ENCODE measurements at places on chromosomes 11 and 22.

DNA sequence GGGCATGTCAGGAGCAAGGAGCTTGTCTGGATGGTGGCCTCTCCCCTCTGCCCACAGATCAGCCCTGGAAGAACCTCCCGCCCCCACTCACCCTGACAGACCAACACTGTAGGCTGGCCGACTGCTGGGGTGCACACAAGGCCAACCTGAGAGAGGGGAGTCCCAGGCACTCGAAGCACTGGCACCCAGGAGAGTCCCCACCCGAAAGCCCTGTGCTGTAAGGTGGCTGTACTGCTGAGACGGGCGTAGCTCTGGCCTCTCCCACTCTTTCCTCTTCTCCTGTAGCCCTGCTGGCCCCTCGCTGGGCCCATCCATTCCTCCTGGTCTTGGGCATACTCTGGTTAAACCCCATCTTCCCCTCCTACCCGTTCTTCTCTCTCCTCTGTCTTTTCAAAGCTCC lies 39.7 kb downstream of the MYO7A start:
- no peak for DNase-seq

DNA sequence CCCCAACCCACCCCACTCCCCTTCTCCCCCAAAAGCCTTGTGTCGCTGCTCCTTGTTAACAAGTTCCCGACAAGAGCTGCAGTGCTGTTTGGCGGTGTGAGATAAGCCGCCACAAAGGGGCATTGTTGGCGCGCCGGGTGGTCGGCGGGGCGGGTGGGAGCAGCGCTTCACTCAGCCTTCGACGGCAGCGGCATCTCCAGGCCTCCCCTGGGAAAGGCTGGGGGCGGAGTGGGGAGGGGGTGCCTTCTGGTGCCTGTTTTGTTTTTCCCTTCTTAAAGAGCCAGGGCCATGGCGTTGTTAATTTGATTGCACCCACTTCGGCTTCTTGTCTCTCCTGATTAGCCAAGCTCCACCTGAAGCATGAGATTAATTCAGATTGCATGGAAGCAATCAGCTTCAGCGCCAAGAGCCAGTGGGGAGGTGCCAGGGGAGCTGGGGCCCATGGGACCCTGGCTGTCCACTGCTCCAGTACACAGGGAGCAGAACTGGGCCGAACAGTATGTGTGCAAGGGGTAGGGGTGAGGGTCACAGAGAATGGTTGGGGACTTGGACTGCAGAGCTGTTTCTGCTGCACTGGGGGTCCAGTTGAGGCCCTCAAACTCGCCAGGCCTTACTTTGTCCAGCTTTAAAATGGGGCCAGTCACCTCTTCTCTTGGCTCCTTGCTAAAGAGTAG lies 165.1 kb downstream of the CEP164 start:
- no peak for DNase-seq

- no peak for DNase-seq
Observed at GRCh38 chr22:27784120-27784475, 17.5 kb downstream of the MN1 start.

DNA sequence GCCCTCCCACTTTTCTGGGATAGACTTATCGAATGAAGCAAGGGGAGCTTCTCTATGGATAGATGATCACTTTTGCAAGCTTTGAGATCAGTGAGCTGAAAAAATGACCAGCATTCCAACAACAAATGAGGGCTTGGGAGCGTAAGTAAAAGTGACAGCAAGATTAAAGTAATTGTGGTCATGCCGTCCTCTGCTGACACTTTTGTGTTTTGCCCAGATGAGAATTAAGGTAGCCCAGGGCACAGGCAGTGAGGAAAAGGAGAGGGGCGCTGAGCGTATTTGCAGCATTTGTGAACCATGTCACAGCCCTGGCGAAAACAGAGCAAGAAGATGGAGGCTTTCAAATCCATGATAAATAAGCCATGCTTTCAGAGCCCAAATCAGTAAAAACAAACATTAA lies 24.6 kb upstream of the TMA7B start:
- no peak for DNase-seq

- no peak for DNase-seq
Observed at GRCh38 chr11:75262961-75263852, 22.6 kb downstream of the TPBGL start.

DNA sequence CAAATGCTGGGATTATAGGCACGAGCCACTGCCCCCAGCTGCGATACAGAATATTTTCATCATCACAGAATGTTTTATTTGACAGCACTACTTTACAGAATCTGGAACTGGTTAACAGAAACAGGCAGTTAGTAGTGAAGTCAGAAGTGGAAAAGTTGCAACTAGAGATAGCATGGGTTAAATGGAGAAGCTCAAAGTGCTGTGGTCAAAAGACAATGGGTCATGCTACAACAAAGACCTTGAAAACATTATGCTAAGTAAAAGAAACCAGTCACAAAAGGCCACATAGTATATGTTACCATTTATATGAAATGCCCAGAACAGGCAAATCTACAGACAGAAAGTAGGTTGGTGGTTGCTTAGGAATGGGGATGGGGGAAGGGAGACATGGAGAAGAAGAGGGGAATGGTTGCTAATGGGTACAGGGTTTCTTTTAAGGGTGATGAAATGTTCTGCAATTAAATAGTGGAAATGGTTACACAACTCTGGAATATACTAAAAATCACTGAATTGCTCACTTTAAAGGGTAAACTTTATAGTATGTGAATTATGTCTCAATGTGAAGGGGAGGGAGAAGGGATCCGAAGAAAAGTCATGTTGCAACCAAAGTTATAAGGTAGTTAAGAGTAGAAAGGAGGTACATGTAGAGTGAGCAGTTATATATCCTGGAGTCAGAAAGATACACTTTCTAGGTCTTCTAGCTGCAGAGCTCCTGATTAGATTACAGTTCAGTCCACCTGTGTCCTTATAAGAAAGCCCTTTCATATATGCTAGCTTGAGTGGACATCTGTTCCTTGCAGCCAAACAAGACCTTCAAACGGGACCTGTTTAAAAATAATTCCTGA lies 46.3 kb upstream of the RAPSN start:
- no peak for DNase-seq

DNA sequence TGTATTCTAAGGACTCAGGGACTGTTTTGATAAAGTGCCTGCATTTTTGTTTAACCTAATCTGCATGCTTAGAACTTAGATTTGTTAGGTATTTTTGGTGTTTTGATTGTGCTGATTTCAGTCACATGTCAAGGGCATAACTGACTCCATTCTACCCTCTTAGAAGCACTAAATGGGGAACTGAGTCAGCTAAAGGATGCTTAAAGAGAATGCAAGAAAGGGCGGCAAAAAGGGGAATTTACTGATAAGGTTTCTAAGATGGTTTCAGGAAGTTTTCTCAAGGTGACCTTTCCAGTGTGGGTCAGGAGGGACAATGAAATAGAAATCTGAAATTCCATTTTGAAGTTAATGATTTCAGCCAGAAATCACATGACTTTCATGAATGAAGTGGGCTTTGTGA lies 43.0 kb downstream of the MMP20 start:
- DNase-seq = no peak

DNA sequence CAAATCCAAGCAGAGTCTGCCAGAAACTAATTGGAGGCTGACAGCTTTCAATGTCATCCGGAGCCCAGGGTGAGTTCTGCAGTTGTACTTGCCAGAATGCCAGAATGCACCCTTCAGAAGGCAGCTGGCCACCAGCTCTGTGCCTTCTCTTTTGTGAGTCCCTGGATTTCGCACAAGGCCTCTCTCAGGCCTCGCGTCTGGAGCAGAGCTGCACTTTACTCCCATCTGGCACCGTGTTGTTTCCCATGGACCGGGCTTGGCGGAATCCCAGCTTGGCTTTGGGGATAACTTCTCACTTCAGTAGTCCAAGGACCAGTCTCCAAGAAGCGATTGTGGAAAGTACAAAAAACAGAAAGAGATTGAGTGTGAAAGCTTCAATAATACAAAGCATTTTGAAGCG lies 451.3 kb upstream of the KIRREL3 start:
- DNase-seq = no peak

- no peak for DNase-seq
Observed at GRCh38 chr22:46574993-46575910, 37.8 kb upstream of the CELSR1 start.

GRCh38 chr11:83477772-83478171 lies 191.6 kb upstream of the CCDC90B start:
- DNase-seq = no peak

DNA sequence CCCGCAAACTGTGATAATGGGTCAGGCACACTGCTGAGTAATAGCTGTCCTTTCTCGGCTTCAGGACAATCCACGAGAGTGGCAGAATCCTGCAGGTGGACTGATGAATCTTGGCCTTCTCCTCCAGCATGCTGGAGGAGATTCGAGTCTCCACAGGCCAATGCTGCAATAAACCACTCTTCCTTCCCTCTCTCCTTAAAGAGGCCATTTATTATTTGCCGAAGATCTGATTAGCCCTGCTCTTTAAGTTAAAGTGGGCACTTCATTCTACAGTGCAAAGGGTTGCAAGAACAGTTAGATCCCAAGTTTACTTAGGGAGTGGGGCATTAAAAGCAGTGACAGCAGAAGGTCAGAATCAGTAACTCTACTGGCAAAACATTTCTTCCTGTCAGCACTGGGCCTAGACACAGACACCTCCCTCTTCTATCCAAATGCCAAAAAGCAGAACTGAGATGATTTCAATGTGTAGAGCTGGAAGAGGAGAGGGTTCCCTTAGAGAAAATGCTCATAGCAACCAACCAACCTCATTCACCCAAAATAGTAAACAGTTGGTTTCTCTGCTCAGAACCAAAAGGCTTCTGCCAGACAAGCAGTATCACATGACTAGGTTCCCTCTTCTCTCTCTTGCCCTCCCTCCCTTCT lies 121.7 kb downstream of the SGSM3 start:
- no peak for DNase-seq

DNA sequence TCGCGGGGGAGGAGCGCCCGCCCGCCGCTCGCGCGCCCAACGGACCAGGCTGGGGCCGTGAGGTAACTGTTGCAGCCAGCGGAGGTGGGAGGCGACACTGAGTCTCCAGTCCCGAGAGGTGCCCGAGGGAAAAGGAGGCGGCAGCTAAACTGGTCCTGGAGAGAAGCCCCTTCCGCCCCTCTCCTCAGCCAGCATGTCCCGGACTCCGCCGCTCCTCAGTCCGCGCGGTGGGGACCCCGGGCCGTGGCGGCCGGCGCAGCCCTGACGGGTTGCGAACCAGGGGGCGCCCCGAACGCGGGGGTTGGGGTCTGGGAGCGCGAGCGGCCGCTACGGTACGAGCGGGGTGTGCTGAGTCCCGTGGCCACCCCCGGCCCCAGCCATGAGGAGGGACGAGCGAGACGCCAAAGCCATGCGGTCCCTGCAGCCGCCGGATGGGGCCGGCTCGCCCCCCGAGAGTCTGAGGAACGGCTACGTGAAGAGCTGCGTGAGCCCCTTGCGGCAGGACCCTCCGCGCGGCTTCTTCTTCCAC lies at the start of gene PDE3B:
Gene PDE3B, plus strand, starts transcription at position 108 of the 529 bp plus-strand sequence. Its CDS starts 272 bp downstream, at position 380.
- peak; percentile 63 for DNase-seq

DNA sequence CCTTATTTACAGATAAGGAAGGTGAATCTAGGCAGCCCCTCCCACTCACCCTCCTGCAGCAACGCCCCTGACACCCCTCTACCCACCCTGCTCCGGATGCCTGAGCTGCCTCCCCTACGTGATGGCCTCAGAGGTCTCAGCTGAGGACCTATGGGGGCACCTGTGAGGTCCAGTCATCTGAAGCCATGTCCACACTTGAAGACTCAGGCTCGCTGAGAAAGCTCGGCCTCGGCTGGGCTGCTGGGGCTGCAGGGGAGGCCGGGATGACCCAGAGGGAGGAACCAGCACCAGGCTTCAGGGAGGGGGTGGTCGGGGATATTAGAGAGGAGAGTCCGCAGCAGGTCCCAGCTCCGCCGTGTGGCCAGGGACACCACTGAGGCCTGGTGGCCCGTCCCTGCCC lies 92.8 kb downstream of the BRD1 start:
- DNase-seq = no peak
